Kidney glomerular epithelial cell (primary cell): ENCODE measurements at places on chromosomes 6 and 20.

DNA sequence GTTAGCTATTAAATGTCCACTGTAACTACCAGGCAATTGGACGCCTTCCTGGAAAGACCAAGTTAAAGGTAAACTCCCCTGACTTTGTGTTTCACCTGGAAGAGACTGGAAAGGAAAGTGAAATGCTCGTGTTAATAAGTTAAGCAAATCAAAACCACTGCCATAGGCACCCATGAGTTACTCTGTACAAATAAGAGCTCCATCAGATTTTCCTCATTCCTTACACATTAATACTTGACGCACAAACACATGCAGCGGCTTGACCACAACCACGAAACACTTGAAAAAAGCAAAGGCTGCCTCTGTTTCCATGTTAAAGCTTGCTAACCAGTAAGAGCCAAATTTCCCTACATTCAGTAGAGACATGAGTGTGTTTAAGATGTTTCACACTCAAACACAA, 19.8 kb downstream of the GCM1 start:
- DNase-seq, result peak; percentile 64

DNA sequence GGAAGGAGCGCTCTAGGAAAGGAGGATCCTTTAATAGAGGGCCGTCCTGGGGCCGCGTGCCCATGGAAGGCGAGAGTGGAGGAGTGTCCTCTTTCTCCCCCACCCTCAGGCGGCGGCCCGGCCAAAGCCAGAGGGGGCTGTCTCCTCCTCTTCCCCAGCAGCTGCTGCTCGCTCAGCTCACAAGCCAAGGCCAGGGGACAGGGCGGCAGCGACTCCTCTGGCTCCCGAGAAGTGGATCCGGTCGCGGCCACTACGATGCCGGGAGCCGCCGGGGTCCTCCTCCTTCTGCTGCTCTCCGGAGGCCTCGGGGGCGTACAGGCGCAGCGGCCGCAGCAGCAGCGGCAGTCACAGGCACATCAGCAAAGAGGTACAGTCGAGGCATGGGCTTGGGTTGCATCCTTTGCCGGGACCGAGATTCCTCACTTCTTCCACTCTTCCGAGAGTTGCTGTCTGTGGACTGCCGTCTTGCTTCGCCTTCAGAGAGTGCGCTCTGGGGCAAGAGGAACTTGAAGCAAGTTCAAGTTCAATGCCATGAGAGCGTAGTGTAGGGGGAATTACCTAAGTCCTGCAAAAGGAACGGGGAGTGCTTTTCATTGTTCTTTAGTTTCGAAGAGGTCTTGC, at the start of gene LAMA2:
Gene LAMA2, plus strand, starts transcription at position 148 of the 621 bp plus-strand sequence. Its CDS starts 108 bp downstream, at position 256.
- no peak for DNase-seq

DNA sequence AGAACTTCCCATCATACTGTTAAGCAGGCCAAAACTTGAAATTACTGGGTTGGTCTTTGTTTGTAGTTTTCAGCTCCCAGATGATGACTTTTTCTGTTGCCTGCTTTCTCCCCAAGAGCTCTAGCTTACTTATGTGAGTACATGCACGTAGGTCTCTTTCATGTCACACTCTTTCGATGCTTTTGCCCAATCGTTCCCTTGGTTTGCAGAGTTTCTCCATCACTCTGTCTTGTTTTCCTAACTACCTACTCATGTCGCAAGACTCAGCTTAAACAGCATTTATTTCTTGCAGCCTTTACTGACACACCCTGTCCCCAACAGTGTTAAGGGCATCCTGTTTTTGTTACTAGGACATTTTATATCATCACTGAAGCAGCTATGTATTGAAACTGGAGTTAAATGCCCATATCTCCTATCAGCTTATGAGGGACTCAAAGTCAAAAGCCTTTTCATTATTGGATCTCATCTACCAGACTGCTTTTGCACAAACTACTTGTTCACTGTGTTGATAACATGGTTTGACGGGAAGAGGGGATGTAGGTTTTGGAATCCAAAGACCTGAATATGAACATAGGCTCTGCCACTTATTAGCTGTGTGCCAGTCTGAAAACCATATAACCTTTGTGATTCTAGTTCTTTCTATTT, 2.9 kb downstream of the ARG1 start:
- no peak for DNase-seq

DNA sequence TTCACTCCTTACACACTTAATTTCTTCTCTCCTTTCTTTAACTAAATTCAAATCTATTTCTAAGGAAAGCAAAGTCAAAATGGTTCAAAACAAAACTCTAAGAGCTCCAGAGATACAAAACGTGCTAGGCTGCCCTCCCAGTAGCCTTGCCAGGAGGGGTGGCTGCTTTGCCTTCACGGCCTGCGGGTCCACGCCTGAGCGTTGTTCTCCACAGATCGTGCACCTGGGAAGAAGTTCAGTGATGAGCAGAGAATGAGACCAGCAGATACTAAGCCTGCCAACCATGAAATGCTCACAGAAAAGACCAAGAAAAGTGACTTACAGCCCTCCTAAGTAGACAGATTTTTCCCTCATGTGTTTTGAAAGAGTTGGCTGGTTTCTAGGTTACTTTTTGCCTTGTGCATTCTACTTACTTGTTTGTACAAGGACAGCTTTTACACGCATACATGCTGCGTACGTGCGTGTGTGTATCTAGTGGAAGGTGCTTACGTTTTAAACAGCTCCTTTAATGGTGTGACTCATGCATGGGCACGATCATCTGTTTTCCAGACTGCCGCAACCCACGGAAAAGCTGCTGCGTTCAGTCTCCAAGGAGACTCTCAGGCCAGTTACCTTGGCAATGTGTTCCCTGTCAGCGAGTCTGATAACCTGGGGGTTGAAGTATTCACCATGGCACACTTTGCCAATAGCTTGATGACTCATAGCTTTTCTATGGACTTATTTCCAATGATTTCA, 32.4 kb upstream of the PBOV1 start:
- peak; percentile 67 for DNase-seq
